Vagina (tissue), 2 donors: ENCODE measurements at places on chromosomes 2 and 18.

GRCh38 chr2:66957677-66958076 is 439.5 kb upstream of the ETAA1 start:
- no peak for DNase-seq
- peaks cover 8% of the 10 kb centered on the region for H3K4me1 ChIP-seq
- no peaks in the 10 kb centered on the region for H3K36me3 ChIP-seq
- H3K27me3 ChIP-seq: no peaks in the 10 kb centered on the region
- H3K4me3 ChIP-seq: no peak overlapping the region

- no peak overlapping the region for H3K4me3 ChIP-seq
- H3K27me3 ChIP-seq: no peaks in the 10 kb centered on the region
- no peak overlapping the region for H3K27ac ChIP-seq
- DNase-seq: no peak
- no peaks in the 10 kb centered on the region for H3K36me3 ChIP-seq
Observed at GRCh38 chr18:74190086-74190485, 41.8 kb downstream of the TIMM21 start.

GRCh38 chr2:236859908-236860307 is 225.8 kb upstream of the COPS8 start:
- H3K4me1 ChIP-seq: no peaks in the 10 kb centered on the region
- H3K27me3 ChIP-seq: no peaks in the 10 kb centered on the region
- H3K4me3 ChIP-seq: no peak overlapping the region
- no peaks in the 10 kb centered on the region for H3K36me3 ChIP-seq
- H3K27ac ChIP-seq: no peak overlapping the region

DNA sequence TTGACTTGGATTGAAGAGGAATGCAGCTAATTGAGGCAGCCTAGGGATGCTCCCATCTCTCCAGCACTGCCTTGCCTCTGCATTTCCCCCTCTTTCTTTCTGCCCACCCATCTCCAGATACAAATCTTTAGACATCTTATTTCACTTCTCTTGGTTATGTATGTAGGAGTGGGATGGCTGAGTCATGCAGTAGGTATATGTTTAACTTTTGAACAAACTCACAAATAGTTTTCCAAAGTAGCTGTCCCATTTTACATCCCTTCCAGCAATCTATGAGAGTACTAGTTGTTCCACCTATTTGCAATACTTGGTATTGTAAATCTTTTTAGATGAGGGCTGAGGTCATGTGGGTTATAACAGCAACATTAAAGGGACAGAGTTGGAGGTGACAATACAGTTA is 329.9 kb downstream of the DYSF start:
- DNase-seq: no peak
- no peaks in the 10 kb centered on the region for H3K36me3 ChIP-seq
- no peaks in the 10 kb centered on the region for H3K27me3 ChIP-seq
- H3K27ac ChIP-seq: no peak overlapping the region

- H3K27me3 ChIP-seq: no peaks in the 10 kb centered on the region
- no peaks in the 10 kb centered on the region for H3K36me3 ChIP-seq
- no peak for DNase-seq
Observed at GRCh38 chr18:54261894-54262293, 7.4 kb upstream of the POLI start.

GRCh38 chr2:147450661-147451510 is 393.9 kb upstream of the ACVR2A start:
- H3K4me1 ChIP-seq: peaks cover 5% of the 10 kb centered on the region
- no peak overlapping the region for H3K4me3 ChIP-seq
- H3K27ac ChIP-seq: no peak overlapping the region
- no peaks in the 10 kb centered on the region for H3K36me3 ChIP-seq
- H3K27me3 ChIP-seq: no peaks in the 10 kb centered on the region

DNA sequence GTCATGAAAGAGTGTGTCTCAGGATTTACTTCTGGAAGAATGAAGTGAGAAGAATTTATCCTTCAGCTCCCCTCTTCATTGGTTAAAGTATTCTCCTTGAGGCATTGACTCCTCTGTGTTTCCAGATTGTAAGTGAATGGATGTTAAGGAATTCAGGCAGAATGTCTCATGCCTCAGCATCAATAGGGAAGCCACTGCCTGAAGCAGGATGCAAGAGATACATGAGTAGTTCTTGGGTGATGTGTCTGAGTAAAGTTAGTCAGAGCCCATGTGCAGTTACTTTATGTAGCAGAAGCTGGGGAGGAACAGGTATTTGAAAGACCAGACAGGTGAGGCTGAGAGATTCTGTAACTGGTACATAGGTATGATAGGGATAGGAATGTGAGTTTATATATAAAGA is 34.0 kb upstream of the TMEFF2 start:
- no peak overlapping the region for H3K27ac ChIP-seq
- H3K4me3 ChIP-seq: no peak overlapping the region
- H3K27me3 ChIP-seq: no peaks in the 10 kb centered on the region
- no peak for DNase-seq
- no peaks in the 10 kb centered on the region for H3K36me3 ChIP-seq

DNA sequence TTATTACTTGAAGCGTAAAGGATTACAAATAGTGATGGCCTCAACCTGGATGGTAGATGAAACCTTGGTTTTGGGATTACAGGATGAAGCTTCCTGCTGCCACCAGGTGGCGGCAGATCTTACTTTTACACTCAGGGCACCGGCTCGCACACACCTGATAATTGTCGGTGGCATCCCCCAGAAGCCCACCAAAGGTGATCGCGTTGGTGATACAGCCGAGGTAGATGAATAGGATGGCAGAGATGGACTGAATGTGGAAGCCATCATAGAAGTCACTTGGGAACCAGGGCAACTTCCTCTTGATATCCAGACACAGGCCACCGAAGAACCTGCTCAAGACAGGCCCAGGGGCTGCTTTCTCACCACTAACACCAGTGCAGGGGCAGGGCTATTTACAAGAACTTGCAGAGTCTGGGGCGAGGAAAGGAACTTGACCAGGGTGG is 51.8 kb downstream of the MTHFD2 start:
- H3K27me3 ChIP-seq: no peaks in the 10 kb centered on the region
- H3K4me3 ChIP-seq: no peak overlapping the region
- H3K36me3 ChIP-seq: no peaks in the 10 kb centered on the region
- no peaks in the 10 kb centered on the region for H3K4me1 ChIP-seq
- H3K27ac ChIP-seq: no peak overlapping the region

DNA sequence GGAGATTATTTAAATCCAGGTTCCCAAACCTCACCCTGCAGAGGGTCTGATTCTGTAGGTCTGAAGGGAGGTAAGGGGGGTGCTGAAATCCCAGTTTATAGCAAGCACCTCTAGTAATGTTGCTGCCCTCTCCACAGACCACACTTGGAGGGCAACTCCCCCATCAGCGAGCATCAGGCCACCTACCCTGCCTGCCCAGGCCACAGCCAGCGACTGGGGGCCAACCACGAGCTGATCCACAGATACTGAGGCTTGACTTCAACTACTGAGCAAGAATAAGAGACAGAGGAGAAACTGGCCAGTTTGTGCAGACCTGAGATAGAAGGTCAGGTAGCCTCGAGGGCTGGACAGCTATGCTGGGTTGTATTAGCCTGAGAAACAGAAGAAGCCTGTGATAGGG is 36.3 kb upstream of the LBH start:
- H3K27me3 ChIP-seq: no peaks in the 10 kb centered on the region
- DNase-seq: no peak
- no peak overlapping the region for H3K4me3 ChIP-seq
- H3K36me3 ChIP-seq: no peaks in the 10 kb centered on the region

DNA sequence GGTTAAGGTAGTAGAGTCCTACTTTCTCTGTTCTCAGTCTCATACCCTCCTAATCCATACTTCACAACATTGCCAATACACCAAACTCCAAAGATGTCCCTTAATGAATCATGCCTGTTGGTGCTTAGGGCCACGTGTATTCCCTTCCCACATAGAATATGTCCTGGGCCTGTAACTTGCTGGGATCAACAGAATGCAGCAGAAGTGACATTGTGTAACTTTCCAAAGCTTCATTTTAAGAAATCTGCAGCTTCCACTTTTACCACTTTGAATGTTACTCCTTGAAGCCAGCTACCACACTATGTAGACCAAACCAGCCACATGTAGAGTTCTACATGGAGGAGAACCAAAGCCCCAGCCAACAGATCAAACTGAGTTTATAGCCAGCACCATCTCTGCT is 58.5 kb upstream of the ARHGAP15 start:
- no peak overlapping the region for H3K4me3 ChIP-seq
- H3K27ac ChIP-seq: no peak overlapping the region
- H3K4me1 ChIP-seq: no peaks in the 10 kb centered on the region
- no peaks in the 10 kb centered on the region for H3K27me3 ChIP-seq
- no peaks in the 10 kb centered on the region for H3K36me3 ChIP-seq

DNA sequence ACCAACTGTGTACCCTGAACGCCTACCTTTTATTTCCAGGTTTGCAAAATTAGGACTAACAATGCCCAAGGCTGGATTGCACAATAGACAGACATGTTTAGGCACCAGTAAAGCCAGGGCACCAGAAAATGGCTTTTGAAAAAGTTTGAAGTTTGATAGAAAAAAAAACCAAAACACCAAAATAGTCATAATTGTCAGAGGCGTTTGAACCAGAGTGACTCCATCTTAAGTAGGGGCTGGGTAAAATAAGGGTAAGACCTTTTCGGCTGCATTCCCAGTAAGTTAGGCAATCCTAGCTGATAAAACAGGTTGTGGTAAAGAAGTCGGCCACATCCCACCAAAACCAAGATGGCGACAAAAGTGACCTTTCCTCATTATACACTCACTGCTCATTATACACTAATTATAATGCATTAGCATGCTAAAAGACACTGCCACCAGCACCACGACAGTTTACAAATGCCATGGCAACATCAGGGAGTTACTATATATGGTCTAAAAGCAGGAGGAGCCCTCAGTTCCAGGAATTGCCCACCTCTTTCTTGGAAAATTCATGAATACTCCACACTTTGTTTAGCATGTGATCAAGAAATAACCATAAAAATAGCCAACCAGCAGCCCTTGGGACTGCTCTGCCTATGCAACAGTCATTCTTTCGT is 105.1 kb upstream of the MSH2 start:
- no peaks in the 10 kb centered on the region for H3K27me3 ChIP-seq
- H3K36me3 ChIP-seq: no peaks in the 10 kb centered on the region
- H3K27ac ChIP-seq: no peak overlapping the region
- no peaks in the 10 kb centered on the region for H3K4me1 ChIP-seq
- DNase-seq: no peak
- no peak overlapping the region for H3K4me3 ChIP-seq

DNA sequence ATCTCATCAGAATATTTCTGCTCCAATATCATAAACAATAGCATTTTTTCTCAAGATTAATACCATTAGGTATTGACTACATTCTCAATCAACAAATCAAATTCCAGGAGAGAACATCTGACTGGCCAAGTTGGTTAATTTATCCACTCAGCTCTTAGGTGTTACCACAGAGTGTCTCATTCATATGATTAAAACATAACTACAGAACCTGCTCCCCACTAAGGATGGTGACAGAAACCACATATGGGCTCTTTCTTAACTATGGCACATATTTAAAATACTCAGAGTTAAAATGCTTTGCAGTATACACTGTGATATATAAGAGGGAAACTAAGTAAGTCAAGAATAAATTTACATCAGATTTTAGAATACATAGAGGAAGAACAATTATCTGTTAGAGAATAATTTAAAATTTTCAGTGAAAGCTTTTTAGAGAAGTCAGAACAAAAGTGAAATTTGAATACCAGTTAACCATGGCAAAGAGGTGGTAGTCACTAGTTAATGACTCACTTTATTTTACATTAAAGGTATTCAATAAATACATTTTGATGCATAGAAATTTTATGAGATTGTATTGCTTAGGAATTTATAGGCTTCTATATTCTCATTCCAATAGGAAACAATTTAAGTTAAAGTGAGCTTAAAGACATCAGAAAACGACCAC is 1120.8 kb upstream of the TMEFF2 start:
- DNase-seq: no peak
- H3K36me3 ChIP-seq: no peaks in the 10 kb centered on the region
- H3K27ac ChIP-seq: no peak overlapping the region
- no peaks in the 10 kb centered on the region for H3K27me3 ChIP-seq
- no peaks in the 10 kb centered on the region for H3K4me1 ChIP-seq

DNA sequence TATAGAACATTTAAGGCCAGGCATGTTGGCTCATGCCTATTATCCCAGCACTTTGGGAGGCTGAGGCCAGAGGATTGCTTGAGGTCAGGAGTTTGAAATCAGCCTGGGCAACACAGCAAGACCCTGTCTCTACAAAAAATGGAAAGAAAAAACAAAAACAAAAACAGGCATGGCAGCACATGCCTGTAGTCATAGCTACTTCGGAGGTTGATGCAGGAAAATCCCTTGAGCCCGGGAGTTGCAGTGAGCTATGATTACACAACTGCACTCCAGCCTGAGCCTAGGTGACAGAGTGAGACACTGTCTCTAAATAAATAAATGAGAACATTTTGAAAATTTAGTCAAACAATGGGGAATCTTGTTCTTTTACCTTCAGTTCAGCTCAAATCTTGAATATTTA is 12.1 kb upstream of the YES1 start:
- no peaks in the 10 kb centered on the region for H3K4me1 ChIP-seq
- no peaks in the 10 kb centered on the region for H3K27me3 ChIP-seq
- no peak for DNase-seq
- no peak overlapping the region for H3K27ac ChIP-seq
- H3K36me3 ChIP-seq: no peaks in the 10 kb centered on the region
- H3K4me3 ChIP-seq: no peak overlapping the region

DNA sequence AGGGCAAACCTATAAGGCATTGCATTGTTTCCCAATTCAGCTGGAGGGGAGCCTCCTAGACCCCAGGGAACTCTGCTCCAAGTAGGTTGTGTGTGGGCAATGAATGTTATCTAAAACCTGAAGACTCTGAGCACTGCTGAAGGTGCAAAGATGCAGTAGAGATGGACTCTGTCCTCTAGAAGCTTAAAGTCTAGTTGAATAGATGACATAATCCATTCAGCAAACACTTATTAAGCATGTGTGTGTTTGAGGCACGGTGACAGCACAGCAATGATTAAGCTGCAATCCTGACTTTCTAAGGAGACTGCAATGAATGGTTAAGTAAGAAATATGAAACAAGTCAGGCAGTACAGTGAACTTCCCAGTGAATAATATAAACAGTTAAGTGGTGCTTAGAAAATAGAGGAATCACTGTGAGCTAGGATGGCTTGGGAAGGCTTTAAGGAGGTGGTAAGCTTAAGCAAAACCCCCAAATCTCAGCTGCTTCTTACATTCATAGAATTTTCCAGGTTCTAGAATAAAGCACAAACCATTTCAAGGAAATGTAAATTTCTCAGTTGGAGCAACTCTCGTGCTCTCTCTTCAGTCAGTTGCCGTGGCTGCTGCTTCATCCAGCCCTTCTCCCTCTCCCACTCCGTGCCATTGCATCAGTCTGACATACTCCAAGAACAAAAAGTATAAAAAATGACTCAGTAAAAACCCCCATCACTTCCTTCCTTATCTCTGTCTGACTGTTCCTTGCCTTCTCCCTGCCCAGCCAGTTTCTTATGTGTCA is 19.1 kb downstream of the MXD1 start:
- H3K4me3 ChIP-seq: no peak overlapping the region
- H3K27ac ChIP-seq: peak overlapping the region; percentile 23
- H3K36me3 ChIP-seq: peaks cover 39% of the 10 kb centered on the region
- H3K27me3 ChIP-seq: no peaks in the 10 kb centered on the region
- H3K4me1 ChIP-seq: no peaks in the 10 kb centered on the region

DNA sequence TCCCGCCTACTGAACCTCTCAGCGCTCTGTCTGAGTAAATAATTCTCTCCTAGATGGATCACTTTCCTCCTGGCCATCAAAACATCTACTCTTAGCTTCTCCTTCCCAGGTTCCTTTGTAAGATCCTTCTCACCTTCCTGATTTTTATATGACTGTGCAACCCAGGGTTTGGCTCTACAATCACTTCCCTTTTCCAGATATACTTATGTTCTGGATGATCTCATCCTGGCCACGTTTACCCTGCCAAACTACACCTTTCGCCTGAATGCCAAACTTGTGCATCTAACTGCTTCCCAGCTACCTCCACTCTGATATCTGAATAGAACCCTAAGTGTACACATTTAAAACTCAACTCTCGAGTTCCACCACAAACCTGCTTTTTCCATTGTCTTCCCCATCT is 290.5 kb upstream of the REV1 start:
- H3K4me3 ChIP-seq: no peak overlapping the region
- H3K4me1 ChIP-seq: no peaks in the 10 kb centered on the region
- no peak overlapping the region for H3K27ac ChIP-seq
- no peaks in the 10 kb centered on the region for H3K36me3 ChIP-seq
- H3K27me3 ChIP-seq: no peaks in the 10 kb centered on the region
